ENCODE measurements at places on chromosomes 5 and 9. TPM values are rescaled to one million over a fixed set of nuclear protein-coding genes. Genes with fewer than 3 reads are reported as not detected.

DNA sequence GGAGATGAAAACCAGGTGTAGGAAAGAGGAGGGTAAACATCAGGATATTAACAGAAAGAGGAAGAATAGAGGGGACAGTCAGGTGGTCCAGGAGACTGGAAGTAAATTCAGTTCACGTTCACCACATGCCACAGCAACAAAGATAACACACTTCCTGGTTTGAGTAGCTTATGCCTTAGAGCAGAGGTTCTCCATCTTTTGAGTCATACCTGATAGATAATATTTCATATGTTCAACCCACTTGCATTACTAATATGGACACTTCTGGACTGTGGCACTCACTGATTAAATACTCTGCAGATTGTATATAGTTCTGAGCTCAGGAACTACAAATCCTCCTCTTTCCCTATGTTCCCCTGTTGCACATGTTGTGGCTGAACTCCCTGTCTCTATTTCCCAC is 179.9 kb upstream of the NR3C1 start:
- no peaks in the 10 kb centered on the region for H3K36me3 ChIP-seq
- no peak for DNase-seq
- no peaks in the 10 kb centered on the region for H3K27me3 ChIP-seq

DNA sequence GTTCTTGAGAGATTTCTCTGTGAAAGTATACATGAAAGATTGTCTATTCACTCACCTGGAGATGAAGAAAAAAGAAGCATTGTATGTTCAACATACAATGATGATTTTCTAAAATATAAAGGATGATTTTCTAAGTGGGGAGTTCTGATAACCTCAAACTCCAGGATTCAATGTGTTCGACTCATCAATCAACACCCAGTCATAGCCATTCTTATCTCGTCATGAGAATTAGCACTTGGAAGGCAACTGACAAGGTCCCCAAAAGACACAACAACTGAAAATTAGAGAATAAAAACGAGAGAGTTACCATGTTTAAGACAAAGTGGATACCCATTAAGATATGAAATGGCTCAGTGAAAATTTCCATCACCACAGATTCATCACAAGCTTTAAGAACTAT is 52.1 kb upstream of the SIMC1 start:
- peaks cover 5% of the 10 kb centered on the region for H3K27me3 ChIP-seq
- no peak overlapping the region for H3K27ac ChIP-seq
- no peak overlapping the region for H3K4me3 ChIP-seq

DNA sequence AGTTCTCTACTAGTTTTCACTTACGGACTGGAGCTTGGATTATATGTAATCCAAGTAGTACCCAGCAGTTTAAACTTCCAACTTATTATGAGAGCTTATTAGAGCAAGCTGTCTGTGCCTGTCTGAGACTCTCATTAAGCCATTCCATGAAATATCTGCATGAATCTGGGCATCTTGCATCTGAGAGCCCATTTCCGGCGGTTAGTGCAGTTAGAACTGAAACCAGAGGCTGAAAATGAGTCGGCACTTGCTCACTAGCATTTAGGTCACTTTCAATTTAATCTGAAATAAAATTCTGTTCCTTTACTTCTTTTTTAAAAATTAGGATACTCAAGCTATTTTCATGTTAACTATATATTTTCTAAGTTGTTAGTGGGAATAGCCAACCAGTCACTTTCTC is 102.2 kb downstream of the MEGF10 start:
- no peak overlapping the region for H3K4me3 ChIP-seq
- H3K36me3 ChIP-seq: no peaks in the 10 kb centered on the region
- no peaks in the 10 kb centered on the region for H3K27me3 ChIP-seq
- no peaks in the 10 kb centered on the region for H3K4me1 ChIP-seq
- no peak overlapping the region for H3K27ac ChIP-seq

DNA sequence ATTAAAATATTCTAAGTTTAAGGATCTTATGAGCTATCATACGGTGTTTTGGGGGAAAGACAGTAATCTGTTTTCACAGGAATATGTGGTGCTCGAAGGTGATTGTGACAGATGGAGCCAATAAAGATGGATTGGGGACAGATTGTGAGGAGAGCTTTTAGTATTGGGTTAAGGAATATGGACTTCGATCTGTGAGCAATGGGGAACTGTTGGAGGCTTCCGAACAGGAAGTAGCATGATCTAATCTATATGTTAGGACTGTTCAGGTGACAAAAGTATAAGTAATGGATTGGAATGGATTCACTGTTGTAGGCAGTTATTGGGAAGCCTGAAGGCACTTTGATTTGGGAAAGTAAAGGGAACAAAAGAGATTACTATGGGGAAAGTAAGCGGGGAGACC is 7.4 kb upstream of the ELL2 start:
- H3K4me1 ChIP-seq: no peaks in the 10 kb centered on the region
- no peak for DNase-seq
- H3K36me3 ChIP-seq: no peaks in the 10 kb centered on the region
- H3K4me3 ChIP-seq: no peak overlapping the region
- no peak overlapping the region for H3K27ac ChIP-seq

The TYRP1 gene
- polyA plus RNA-seq: not detected

The OGN gene
- polyA plus RNA-seq: 0.72 TPM

The TMEFF1 gene
- not detected for polyA plus RNA-seq

The PPP3R2 gene
- not detected for polyA plus RNA-seq

GRCh38 chr9:97519441-97519970 is 18.0 kb downstream of the TMOD1 start:
- no peaks in the 10 kb centered on the region for H3K36me3 ChIP-seq
- no peak for DNase-seq
- H3K4me3 ChIP-seq: no peak overlapping the region
- no peaks in the 10 kb centered on the region for H3K4me1 ChIP-seq
- peaks cover 2% of the 10 kb centered on the region for H3K27me3 ChIP-seq

GRCh38 chr9:21696411-21696871 is 106.0 kb upstream of the MTAP start:
- no peak for DNase-seq
- no peaks in the 10 kb centered on the region for H3K27me3 ChIP-seq
- H3K27ac ChIP-seq: no peak overlapping the region
- no peak overlapping the region for H3K4me3 ChIP-seq
- no peaks in the 10 kb centered on the region for H3K36me3 ChIP-seq
- H3K4me1 ChIP-seq: no peaks in the 10 kb centered on the region

DNA sequence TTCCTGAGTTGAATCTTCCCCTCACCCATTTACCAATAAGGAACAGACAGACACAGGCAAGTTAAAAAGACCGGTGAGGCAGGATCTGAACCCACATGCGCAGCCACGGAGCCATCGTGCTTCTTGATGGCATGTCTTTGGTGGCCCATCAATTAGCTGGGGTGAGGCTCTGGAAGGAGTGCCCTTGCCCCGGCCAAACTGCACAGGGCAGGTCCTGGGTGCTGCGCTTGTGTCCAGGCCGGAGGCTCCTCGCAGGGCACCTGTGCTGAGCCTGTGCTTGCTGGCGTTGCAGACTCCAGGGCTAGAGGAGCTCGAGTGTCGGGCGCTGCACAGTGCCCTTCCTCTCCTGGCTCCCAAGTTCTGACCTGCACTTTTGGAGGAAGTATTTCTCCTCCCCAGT is 66.4 kb downstream of the PSMB7 start:
- no peak for DNase-seq
- no peak overlapping the region for H3K4me3 ChIP-seq
- peaks cover 61% of the 10 kb centered on the region for H3K36me3 ChIP-seq
- H3K27ac ChIP-seq: no peak overlapping the region
- no peaks in the 10 kb centered on the region for H3K27me3 ChIP-seq
- H3K4me1 ChIP-seq: no peaks in the 10 kb centered on the region

The RNF180 gene
- polyA plus RNA-seq: not detected

The PCDHB16 gene
- not detected for polyA plus RNA-seq

GRCh38 chr9:26971721-26972120 is 15.5 kb downstream of the IFT74 start:
- no peaks in the 10 kb centered on the region for H3K4me1 ChIP-seq
- no peak overlapping the region for H3K4me3 ChIP-seq
- DNase-seq: no peak
- H3K36me3 ChIP-seq: peaks cover 2% of the 10 kb centered on the region
- no peak overlapping the region for H3K27ac ChIP-seq

DNA sequence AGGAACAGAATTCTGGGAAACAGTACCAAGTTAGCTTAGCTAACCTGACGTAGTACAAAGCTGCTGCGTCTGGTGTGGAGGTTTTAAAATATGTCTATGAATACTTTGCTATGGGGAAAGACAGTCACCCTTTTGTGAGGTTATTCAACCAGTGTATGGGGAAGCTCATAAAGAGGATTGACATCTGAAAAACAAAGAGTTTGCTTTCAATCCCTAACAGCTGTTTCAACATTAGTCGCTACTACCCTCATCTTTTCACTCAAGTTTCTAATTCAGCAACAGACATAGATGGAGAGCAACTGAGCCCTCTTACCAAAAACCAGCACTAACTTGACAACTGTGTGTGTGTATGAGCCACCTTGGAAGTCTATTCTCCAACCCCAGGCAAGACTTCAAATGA is 7.8 kb upstream of the MSANTD3 start:
- no peak overlapping the region for H3K4me3 ChIP-seq
- DNase-seq: no peak
- H3K27me3 ChIP-seq: peaks cover 17% of the 10 kb centered on the region
- H3K4me1 ChIP-seq: no peaks in the 10 kb centered on the region
- H3K36me3 ChIP-seq: no peaks in the 10 kb centered on the region

GRCh38 chr9:18575686-18576085 is 101.7 kb downstream of the ADAMTSL1 start:
- H3K4me3 ChIP-seq: no peak overlapping the region
- no peaks in the 10 kb centered on the region for H3K36me3 ChIP-seq
- no peak overlapping the region for H3K27ac ChIP-seq
- no peak for DNase-seq
- H3K4me1 ChIP-seq: no peaks in the 10 kb centered on the region

- H3K27ac ChIP-seq: no peak overlapping the region
- H3K4me3 ChIP-seq: no peak overlapping the region
- H3K27me3 ChIP-seq: no peaks in the 10 kb centered on the region
- no peaks in the 10 kb centered on the region for H3K4me1 ChIP-seq
Observed at GRCh38 chr5:81145329-81145935, 87.7 kb upstream of the CKMT2 start.

- peaks cover 35% of the 10 kb centered on the region for H3K27me3 ChIP-seq
- no peaks in the 10 kb centered on the region for H3K36me3 ChIP-seq
- peaks cover 7% of the 10 kb centered on the region for H3K4me1 ChIP-seq
- no peak overlapping the region for H3K4me3 ChIP-seq
- DNase-seq: peak; percentile 42
Observed at GRCh38 chr5:54905942-54906537, 79.4 kb downstream of the ESM1 start.

GRCh38 chr9:734831-735511 is 106.5 kb upstream of the DMRT1 start:
- DNase-seq: no peak
- no peaks in the 10 kb centered on the region for H3K27me3 ChIP-seq
- no peak overlapping the region for H3K27ac ChIP-seq
- no peaks in the 10 kb centered on the region for H3K4me1 ChIP-seq
- H3K36me3 ChIP-seq: peaks cover 16% of the 10 kb centered on the region

Data from CD4-positive, CD25-positive, alpha-beta regulatory T cell (primary cell).